ENCODE measurements at places on chromosomes 6 and 20.
A peak's percentile ranks its signal among the peaks of the same experiment; 100 is the strongest.

DNA sequence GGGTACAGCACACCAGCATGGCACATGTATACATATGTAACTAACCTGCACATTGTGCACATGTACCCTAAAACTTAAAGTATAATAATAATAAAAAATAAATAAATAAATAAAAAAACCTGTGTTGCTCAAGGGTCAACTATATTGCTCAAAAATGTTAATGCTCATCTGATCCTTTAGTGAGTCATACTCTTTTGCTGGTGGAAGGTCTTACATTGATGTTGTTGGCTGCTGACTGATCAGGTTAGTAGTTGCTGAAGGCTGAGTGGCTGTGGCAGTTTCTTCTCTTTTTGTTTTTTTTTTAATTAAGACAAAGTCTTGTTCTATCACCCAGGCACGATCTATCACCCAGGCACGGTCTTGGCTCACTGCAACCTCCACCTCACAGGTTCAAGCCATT, 29.6 kb upstream of the SMIM26 start:
- no peak for DNase-seq

GRCh38 chr20:1415667-1416468, 23.0 kb upstream of the FKBP1A start:
- DNase-seq: peak; percentile 92

DNA sequence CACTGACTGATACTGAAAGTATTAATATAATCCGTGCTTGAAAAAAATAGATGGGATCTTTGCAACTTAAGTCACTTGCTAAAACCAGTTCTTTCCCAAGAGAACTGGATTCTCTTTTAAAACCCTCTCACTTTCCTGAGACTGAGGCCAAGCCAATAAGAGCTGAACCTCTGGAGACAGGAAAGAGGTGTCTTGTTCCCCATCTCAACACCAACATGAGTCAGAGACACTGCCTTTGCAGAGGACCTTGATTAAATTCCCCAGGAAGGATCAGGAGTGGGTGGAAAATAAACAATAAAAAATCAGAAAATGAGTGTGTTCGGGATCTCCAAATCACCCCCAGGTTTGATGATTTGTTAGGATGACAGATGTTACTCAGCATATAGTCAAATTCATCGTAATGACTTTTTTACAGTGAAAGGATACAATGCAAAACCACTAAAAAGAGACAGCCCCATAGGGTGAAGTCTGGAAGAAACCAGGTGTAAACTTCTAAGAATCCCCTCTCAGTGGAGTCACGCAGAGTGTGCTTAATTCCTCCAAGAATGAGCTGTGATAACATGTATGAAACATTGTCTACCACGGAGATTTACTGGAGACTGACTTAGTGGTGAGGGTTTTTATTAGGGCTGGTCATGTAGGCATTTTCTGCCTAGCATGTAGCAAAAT, 122.8 kb upstream of the BEND3 start:
- DNase-seq: peak; percentile 52

GRCh38 chr20:40769677-40770285, 80.7 kb upstream of the MAFB start:
- DNase-seq: no peak

GRCh38 chr6:36920546-36920945, 34.0 kb upstream of the PI16 start:
- no peak for DNase-seq

DNA sequence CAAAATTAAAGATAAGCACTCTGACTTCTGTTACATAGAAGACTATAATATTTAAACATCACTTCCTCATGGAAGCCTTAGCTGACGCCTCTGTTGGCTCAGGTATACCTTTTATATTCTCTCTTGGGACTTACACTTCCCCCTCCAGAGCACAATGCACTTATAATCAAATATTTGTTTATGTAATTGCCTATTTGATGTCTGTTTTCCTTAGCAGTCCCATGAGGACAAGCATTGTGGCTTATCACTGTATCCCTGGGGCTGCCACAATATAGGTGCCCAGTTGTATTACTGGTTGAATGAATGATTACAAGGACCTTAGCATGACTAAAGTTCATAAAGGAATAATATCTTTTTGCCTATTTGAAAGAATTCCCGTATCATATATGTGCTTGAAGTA, 186.7 kb upstream of the VGLL2 start:
- DNase-seq: no peak

DNA sequence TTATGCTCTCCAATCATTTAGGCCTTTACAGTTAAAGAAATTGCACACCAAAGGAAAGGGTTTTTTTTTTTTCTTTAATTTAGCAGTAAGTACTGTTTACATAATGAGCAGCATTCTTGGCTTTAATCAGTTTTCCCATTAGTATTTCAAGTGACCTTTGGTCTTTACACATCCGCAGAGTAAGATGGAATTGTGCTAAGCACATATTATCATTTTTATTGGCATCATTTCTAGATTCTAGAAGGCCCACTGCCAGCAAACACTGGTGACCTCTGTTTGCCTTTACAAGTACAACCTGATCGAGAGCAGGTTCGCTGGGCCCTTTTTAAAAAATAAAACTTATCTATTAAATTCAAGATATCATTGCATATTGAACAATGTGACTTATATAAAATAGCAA, 104.3 kb downstream of the ADGRG6 start:
- DNase-seq: no peak

DNA sequence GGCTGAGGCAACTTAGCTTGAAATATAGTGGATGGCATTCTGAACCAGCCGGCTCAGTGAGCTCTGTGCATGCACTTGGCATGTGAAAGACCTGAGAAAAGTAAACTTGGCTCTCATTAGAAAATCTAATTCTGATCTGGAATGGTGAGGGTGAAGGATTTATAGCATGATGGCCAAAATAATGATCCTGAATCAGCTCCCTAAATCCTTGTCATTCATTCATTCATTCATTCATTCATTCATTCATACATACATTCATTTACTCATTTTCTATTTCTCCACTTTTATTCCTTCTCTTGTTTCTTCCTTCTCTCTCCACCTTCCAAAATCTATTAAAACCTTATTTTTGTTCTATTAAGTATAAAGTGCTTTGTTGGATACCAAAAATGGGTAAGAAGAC, 681.1 kb downstream of the DHX35 start:
- DNase-seq: no peak

- DNase-seq: no peak
Measured at GRCh38 chr6:154343473-154344308, 12.9 kb downstream of the IPCEF1 start.

Data from non-pigmented ciliary epithelial cell (primary cell).